Upper lobe of left lung (tissue), 6 donors: ENCODE measurements at places on chromosomes 7 and 10. TPM values are rescaled to one million over a fixed set of nuclear protein-coding genes. Genes with fewer than 3 reads are reported as not detected.

DNA sequence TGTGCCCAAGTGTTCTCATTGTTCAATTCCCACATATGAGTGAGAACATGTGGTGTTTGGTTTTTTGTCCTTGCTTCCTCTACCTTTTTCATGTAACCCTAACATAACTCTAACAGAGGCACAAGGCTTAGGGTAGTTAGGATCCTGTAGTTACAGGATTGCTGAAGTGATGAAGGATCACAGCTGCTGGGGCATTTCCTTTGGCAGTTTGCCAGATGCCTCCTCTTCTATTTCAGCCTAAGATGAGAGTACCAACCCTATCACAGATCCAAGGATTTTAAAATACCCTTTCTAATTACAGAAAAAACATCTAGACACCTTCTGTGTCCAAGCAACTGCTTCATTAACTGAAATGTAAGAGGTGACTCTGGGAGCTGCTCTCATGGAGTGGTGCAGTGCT, 141.7 kb upstream of the COL1A2 start:
- DNase-seq = no peak
- H3K36me3 ChIP-seq = no peaks in the 10 kb centered on the region
- H3K4me1 ChIP-seq = no peaks in the 10 kb centered on the region
- H3K4me3 ChIP-seq = no peak overlapping the region
- no peaks in the 10 kb centered on the region for H3K27me3 ChIP-seq

C7orf33 gene
- total RNA-seq = not detected

DNA sequence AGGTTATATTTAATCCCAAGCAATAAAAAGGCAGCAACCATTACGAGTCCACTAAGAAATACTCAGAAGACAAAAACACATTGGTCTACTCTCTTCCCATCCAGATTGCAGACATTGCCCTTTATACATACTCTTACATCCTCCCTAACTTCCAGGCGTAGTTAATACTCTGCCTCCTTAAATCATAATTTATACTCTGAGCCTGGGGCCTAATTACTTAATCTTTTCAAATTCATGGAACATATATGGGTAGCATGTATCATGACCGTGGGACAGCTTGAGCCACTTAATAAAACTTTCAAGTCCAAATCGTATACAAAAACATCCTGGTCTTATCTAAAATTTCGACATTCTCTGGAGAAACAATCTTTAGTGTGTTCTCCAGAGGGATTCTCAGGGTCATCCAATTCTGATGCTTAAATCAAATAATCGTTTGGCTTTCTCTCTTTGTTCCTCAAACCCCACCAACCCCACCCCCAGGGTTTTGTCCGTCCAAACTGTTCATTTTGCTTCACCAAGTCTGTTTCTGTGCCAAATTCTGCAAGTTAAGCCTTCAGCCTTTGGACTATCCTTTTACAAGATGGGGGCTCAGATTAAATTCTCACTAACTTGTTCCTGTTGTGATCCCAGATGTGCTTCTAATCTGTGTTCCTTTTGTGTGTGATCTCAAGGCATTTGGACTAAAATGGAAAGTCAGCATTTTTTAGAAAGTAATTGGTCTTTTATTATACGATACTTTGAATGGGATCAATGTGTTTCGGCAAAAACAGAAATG, 86.4 kb downstream of the ADAM12 start:
- no peak for DNase-seq
- no peaks in the 10 kb centered on the region for H3K4me1 ChIP-seq
- H3K27me3 ChIP-seq = no peaks in the 10 kb centered on the region
- H3K36me3 ChIP-seq = no peaks in the 10 kb centered on the region

- DNase-seq = no peak
- H3K4me1 ChIP-seq = no peaks in the 10 kb centered on the region
- H3K36me3 ChIP-seq = no peaks in the 10 kb centered on the region
- no peak overlapping the region for H3K4me3 ChIP-seq
These were observed 256.3 kb upstream of the CSTF2T start for GRCh38 chr10:51955696-51956095.

- H3K4me1 ChIP-seq = no peaks in the 10 kb centered on the region
- H3K4me3 ChIP-seq = no peak overlapping the region
- H3K27ac ChIP-seq = no peak overlapping the region
- H3K36me3 ChIP-seq = no peaks in the 10 kb centered on the region
- no peak for DNase-seq
- H3K27me3 ChIP-seq = no peaks in the 10 kb centered on the region
These were observed 191.0 kb downstream of the CAMK1D start for GRCh38 chr10:12540341-12540781.

- no peaks in the 10 kb centered on the region for H3K27me3 ChIP-seq
- DNase-seq = no peak
- no peaks in the 10 kb centered on the region for H3K36me3 ChIP-seq
- H3K27ac ChIP-seq = no peak overlapping the region
- H3K4me3 ChIP-seq = no peak overlapping the region
- H3K4me1 ChIP-seq = peaks cover 3% of the 10 kb centered on the region
These were observed 22.2 kb upstream of the PARP12 start for GRCh38 chr7:140084972-140085371.

AKR1C4 gene
- not detected for total RNA-seq

DNA sequence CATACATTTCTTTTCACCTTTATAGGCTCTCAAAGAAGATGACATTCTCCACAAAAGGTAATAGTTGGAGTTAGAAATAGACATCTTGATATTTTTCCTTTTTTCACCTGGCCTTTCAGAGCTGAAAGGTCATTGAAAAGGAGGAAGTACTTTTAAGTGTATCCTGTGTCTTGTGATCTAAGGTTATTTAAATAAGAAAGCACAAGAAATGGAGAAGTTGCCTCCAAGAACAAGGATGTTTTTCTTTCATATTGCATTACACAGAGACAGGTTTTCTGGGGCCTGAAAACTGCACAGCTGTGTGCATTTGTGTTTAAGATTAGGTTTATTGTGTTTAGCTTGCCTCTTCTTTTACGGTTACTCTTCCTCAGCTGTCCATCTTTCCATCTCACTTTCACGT, 103.4 kb upstream of the SEMA3D start:
- H3K27me3 ChIP-seq = no peaks in the 10 kb centered on the region
- no peak overlapping the region for H3K4me3 ChIP-seq
- H3K36me3 ChIP-seq = no peaks in the 10 kb centered on the region
- H3K27ac ChIP-seq = no peak overlapping the region

GRCh38 chr10:44284198-44285084, 100.5 kb downstream of the CXCL12 start:
- H3K4me1 ChIP-seq = no peaks in the 10 kb centered on the region
- H3K27ac ChIP-seq = no peak overlapping the region
- H3K4me3 ChIP-seq = no peak overlapping the region
- H3K36me3 ChIP-seq = no peaks in the 10 kb centered on the region
- DNase-seq = peak; percentile 46

DNA sequence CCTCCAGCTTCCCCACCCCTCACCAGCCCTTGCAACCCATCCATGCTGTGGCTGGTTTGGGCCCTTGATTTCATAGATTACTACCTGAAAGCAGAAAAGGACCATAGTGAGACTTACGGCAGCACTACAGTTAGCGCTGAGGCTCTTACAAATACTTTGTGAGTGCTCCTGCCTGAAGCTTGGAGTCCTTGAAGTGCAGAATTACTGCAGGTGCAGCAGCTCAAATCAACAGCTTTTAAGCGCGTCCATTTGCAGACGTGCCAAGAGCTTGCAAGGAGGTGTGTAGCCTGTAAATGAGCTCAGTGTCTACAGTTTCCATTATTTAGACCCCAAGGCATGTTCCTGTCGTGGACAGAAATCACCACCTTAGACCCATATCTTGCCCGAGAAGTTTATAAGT, 103.0 kb downstream of the CELF2 start:
- no peaks in the 10 kb centered on the region for H3K4me1 ChIP-seq
- H3K27ac ChIP-seq = no peak overlapping the region
- no peaks in the 10 kb centered on the region for H3K27me3 ChIP-seq
- H3K4me3 ChIP-seq = no peak overlapping the region

TUBAL3 gene
- total RNA-seq = not detected

DNA sequence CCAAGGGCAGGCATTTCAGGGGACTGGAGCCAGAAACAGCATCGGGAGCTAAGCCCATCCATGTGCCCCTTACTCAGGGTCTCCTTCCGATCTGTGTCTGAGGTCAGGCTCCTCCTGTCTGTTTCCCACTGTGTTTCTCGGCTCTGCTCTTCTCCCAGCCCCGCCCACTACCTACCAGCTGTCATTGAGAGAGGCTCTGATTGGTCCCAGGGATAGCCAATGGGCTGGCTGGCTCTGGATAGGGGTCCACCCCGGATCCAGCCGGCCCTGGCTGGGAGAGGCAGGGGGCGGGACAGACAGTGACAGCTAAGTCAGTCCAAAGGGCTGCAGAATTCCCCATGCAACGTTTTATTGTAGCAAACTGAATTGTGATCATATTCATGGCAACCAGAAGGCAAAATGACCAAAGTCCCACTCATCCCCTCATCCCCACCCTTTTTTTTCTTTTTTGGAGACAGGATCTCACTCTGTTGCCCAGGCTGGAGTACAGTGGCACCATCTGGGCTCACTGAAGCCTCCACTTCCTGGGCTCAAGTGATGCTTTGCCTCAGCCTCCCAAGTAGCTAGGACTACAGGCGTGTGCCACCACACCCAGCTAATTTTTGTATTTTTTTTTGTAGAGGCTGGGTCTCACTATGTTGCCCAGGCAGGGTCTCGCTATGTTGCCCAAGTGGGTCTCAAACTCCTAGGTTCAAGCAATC, 76.3 kb downstream of the CLIP2 start:
- no peak overlapping the region for H3K4me3 ChIP-seq
- no peak overlapping the region for H3K27ac ChIP-seq
- H3K27me3 ChIP-seq = no peaks in the 10 kb centered on the region
- DNase-seq = peak; percentile 28
- H3K36me3 ChIP-seq = no peaks in the 10 kb centered on the region

TASOR2 gene
- 83.5 TPM for total RNA-seq

CPA4 gene
- 0.34 TPM for total RNA-seq

- peaks cover 14% of the 10 kb centered on the region for H3K27me3 ChIP-seq
- H3K4me3 ChIP-seq = peak overlapping the region; percentile 46
- peak; percentile 64 for DNase-seq
- H3K4me1 ChIP-seq = peaks cover 11% of the 10 kb centered on the region
These were observed 42.2 kb upstream of the HSPB1 start for GRCh38 chr7:76260171-76260703.

- DNase-seq = no peak
- H3K27ac ChIP-seq = no peak overlapping the region
- H3K27me3 ChIP-seq = no peaks in the 10 kb centered on the region
- no peaks in the 10 kb centered on the region for H3K36me3 ChIP-seq
- no peak overlapping the region for H3K4me3 ChIP-seq
These were observed 65.1 kb downstream of the SPAG6 start for GRCh38 chr10:22410394-22410793.

GRCh38 chr10:8146650-8147049, 92.2 kb downstream of the GATA3 start:
- no peak overlapping the region for H3K4me3 ChIP-seq
- no peaks in the 10 kb centered on the region for H3K27me3 ChIP-seq
- no peaks in the 10 kb centered on the region for H3K36me3 ChIP-seq
- DNase-seq = no peak

- no peak overlapping the region for H3K4me3 ChIP-seq
- no peak for DNase-seq
- H3K4me1 ChIP-seq = no peaks in the 10 kb centered on the region
- no peaks in the 10 kb centered on the region for H3K27me3 ChIP-seq
- H3K36me3 ChIP-seq = no peaks in the 10 kb centered on the region
- no peak overlapping the region for H3K27ac ChIP-seq
These were observed 67.9 kb downstream of the PTPRN2 start for GRCh38 chr7:158519633-158520174.

DNA sequence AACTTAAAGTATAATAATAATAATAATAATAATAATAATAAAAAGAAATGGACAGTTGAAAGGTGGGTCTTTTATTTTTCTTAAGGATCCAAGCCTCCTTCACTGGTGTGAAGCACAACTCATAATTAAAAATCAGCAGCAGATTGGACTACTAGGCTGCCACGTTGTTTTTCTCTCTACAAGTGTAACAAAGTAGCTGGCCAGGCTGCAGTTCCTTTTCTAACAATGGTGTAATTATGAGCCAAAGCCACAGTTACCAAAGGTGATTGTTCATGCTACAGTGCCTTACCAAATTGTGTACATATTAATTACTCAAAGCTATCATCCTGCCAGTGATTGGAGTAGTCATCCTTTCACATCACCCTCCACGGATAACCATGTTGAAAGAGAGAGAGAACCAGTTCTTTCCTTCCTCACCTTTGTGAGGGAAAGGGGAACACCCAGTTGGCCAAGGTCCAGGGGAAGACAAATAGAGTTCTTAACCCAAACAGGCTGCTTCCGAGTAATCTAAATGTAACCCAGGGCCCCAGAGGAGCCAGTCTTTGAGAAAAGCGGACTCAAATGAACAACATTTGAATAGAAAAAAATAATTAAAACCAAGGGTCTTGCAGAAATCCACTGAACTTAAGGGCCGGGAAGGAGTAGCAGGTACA, 86.3 kb upstream of the NPS start:
- no peaks in the 10 kb centered on the region for H3K4me1 ChIP-seq
- no peaks in the 10 kb centered on the region for H3K27me3 ChIP-seq
- no peak overlapping the region for H3K4me3 ChIP-seq
- no peak overlapping the region for H3K27ac ChIP-seq
- no peak for DNase-seq
- no peaks in the 10 kb centered on the region for H3K36me3 ChIP-seq

DNA sequence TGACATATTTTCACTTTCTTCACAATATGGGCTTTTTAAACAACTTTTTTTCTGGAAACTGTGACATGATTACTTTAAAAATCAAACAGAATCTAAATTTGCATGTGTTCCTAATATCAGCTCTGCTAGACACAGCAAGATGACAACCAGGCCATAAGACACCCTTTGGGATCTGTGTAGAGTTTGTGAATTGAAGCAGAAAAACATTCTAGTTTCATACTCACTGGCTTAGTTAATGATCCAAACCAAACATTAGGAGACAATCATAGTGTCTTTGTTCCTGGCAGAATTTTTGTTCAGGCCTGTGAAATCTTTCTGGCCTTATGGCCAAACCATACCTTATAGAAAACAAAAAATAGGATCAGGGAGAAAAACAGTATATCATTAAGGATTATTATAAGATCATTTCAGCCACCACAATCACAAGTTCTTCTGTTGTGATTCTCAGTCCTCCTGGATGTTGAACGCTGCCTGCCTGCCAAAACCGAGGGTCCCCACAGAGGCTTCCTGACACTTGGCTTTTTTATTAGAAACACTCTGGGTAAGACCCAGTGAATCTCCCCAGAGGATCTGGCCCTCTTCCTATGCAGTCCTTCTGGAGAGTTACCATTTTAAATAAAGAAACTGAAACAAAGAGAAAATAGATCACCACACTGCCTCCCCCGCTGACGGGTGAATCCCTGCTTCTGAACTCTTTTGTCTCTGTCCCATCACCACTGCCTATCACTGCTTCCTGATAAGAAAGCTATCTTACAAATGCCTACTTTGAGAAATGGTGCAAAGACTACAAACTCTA, 79.2 kb upstream of the PPP1R3C start:
- no peaks in the 10 kb centered on the region for H3K4me1 ChIP-seq
- no peaks in the 10 kb centered on the region for H3K27me3 ChIP-seq
- DNase-seq = no peak
- no peaks in the 10 kb centered on the region for H3K36me3 ChIP-seq
- H3K4me3 ChIP-seq = no peak overlapping the region
